ENCODE measurements at places on chromosomes 6 and 20. TPM values are rescaled to one million over a fixed set of nuclear protein-coding genes. Genes with fewer than 3 reads are reported as not detected.

- H3K4me3 ChIP-seq, result no peak overlapping the region
- no peaks in the 10 kb centered on the region for H3K27me3 ChIP-seq
- H3K27ac ChIP-seq, result no peak overlapping the region
- peaks cover 2% of the 10 kb centered on the region for H3K4me1 ChIP-seq
- DNase-seq, result no peak
Measured at GRCh38 chr20:8431538-8432434, 299.7 kb downstream of the PLCB1 start.

DNA sequence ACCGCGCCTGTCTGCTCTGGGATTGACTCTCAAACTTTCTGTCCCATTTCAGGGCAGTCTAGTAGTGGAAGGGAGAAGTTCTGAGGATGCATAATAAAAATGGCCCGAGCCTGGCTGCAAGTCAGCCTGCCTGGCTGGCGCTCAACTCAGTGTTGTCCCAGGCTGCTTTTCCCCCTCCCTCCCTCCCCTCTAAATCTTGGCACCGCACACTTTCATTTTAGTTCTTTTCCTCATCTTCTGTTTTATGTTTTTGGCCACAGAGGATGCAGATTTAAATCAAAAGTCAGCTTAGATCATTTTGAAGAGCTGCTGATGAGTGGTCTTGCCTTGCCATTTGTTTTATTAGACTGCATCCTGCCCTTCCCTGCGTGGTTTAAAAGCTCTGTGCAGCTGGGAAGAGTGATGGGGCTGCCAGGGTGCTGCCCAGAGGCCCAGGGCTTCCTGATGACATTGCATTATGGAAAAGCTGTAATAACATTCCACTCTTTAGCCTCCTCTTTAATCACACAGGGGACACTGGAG is 6.5 kb upstream of the UQCC2 start:
- DNase-seq, result no peak
- peaks cover 9% of the 10 kb centered on the region for H3K27me3 ChIP-seq
- peaks cover 2% of the 10 kb centered on the region for H3K4me1 ChIP-seq
- H3K36me3 ChIP-seq, result no peaks in the 10 kb centered on the region

DNA sequence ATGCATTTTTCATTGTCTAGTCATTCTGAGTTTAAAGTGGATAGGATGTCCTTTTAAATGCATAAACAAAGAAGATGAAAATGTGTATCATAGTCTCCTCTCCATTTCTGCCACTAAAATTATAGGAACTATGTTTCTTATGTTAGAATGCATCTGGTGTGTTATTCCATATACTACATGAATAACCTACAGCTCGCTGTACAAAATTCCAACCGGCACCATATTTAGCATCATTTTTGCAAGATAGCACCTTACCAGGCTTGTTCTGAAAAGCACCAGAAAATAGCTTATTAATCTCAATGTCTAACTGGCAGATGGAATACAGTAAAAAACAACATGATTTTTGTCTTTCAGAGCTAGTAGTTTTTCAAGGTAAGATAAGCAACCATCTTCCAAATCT is 241.5 kb downstream of the SLC35F1 start:
- H3K27ac ChIP-seq, result no peak overlapping the region
- no peaks in the 10 kb centered on the region for H3K4me1 ChIP-seq
- DNase-seq, result no peak
- H3K4me3 ChIP-seq, result no peak overlapping the region
- no peaks in the 10 kb centered on the region for H3K27me3 ChIP-seq
- no peaks in the 10 kb centered on the region for H3K36me3 ChIP-seq

The GABBR1 gene
- total RNA-seq, result 13.4 TPM

The CAGE1 gene
- total RNA-seq, result under 0.01 TPM

The TAP2 gene
- total RNA-seq, result 27.7 TPM

All from fibroblast of lung (primary cell).